ENCODE measurements at places on chromosomes 11 and 22.

- DNase-seq, result no peak
Measured at GRCh38 chr11:1224111-1224490, 1.2 kb downstream of the MUC5B start.

DNA sequence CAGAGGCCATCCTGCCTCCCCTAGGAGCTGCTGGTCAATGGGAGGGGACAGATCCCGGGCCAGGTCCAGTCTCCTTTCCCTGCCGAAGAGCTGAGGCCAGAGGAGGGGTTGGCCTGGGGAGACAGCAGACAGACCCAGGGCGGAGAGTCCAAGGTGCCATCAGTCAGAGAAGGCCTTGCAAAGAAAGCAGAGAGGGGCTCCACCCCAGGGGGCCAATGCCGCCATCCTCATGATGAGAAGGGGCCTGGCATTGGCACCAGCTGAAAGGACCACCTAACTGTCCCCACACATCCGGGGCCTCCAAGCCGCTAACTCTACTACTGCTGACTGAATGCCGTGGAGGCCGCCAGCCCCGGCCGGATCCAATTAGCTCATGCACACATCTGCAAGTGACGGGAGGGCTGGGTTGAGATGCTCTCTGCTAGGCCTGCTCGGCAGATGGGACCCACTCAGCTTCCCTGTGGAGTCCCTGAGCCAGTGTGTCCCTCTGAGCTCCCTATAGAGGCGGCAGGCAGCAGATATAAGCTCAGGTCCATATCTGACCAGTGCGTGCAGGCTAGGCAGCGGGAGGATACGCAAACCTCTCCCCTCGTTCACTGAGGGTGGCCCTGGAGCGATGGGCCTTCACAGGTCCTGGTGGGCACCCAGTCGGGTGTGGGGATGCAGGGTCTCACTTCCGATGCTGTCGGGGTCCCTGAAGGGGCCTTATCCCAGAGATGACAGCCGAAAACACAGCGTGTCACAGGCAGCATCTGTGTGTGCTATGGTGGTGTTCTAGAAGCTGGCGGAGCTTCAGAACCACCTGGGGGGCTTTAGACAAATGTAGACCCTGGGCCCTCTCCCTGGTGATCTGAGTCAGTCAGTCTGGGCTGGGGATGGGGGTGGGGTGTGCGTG, 183.9 kb downstream of the CTTN start:
- no peak for DNase-seq

GRCh38 chr11:24171869-24172268, 325.0 kb upstream of the LUZP2 start:
- no peak for DNase-seq

DNA sequence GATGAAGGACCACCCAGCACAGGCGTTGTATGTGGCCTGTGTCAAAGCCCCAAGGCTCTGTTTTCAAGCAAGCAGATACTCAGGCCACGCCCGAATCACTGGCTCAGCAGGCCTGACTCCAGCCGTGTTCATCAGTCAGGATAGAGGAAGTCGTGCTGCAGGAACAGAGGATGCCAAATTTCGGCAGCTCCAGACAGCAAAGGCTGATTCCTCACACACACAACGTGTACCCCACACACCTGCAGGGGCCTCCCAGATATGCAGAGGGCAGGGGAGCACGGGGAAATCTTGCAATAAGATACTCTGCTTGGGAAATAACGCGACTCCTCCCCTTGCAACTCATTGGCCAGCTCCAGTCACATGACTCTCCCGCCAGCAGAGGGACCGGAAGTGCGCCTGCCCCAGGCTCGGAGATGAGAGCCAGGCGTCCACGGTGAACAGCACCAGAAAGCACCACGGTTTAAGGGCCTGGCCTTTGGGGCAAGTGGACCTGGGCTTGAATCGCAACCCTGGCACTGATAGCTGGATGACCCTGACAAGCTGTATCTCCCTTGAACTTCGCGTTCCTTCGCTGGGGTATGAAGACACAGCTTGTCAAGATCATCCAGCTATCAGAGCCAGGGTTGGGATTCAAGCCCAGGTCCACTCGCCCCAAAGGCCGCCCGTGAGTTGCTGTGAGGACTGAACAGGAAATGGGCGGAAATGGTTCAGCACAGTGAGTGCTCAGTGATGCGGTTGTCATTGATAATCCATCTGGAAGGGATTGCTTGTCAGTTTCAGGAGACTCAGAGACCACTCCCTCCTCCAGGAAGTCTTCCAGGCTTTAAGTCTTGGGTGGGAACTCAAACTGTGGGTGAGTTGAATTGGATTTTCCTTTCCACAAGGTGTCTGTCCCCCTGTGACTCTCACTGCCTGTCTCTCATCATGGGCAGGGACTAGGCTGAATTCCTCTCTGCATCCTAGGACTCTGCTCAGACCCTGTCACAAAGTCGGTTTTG, 88.5 kb downstream of the MYEOV start:
- DNase-seq, result no peak

DNA sequence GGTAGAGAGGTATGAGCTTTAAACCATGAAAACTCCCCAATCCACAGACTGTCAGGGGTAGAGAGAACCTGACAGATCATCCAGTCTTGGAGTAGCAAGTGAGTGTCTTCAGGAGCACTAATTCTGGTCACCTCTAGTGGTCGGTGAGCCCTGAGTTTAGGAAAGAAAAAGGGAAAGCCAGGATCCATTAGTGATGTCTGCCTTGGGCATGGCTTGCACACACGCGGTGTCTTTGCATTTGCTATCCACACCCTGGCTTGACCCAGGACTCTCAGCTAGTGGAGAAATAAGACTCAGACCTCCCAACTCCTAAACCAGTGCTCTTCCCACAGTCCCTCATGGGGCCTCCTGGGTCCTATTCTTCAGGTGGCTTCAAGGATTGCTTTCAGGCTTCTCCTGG, 19.3 kb downstream of the POU2F3 start:
- DNase-seq, result no peak

DNA sequence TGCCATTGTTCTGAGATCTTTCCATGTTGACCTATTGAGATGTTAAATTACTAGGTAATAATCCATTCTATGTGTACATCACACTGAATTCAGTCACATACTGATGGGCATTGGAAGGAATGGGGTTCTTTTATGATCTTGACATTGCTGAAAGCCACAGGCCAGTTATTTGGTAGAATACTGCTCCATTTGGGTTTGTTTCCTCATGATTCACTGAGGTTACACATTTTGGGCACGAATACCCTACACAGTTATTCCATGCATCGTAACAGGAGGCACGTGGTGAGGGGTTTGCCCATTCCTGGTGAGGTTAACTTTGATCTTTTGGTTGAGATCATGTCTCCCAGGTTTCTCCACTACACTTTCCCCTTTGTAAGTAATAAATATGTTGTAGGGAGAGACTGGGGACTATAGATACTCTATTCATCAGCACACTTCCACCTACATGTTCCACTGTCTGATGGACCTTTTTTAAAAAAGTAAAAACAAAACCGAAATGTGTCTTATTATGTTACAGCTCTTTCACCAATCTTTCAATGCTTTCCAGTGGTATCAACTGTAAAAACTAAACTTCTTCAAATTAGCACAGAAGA, 12.0 kb upstream of the FOLR1 start:
- no peak for DNase-seq

GRCh38 chr11:117005758-117006157, 92.5 kb downstream of the SIK3 start:
- DNase-seq, result no peak

DNA sequence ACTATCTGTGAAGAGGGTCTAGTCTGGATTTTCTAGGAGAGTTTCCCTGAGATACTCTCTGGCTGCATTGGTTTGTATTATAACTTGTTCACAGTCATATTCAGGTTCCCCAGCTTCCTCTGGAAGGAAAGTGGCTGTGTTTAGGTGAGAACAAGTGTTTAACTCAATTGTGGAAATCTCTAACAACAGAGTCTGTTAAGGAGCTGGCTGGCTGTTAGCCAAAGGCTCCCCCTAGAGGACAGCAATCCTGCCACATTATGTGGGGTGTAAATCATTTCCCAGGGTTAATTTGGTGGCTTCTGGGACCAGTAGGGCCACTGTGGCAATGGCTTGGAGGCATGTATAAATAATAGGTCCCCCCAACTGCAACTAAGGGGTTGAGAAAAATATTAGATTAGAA, 18.4 kb downstream of the MS4A6E start:
- no peak for DNase-seq

- no peak for DNase-seq
Measured at GRCh38 chr11:128707681-128708080, 13.8 kb downstream of the FLI1 start.

DNA sequence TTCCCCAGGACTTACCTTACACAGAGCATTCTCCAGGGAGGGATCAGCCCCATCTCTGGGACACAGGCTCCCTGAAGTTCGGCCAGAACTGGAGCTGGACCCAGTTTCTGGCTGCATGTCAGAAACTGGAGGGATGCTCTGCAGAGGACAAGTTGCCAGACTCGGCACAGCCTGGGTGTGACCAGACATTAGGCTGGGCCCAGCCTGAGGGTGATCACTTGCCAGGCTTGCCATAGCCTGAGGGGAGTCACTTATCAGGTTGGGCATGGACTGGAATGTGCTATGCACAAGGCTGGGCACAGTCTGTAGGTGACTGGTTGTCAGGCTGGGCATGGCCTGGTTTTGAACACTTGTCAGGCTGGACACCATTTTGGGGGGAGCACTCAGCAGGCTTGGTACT, 30.7 kb upstream of the STK33 start:
- no peak for DNase-seq

GRCh38 chr22:29116397-29117123, 43.7 kb downstream of the KREMEN1 start:
- no peak for DNase-seq

DNA sequence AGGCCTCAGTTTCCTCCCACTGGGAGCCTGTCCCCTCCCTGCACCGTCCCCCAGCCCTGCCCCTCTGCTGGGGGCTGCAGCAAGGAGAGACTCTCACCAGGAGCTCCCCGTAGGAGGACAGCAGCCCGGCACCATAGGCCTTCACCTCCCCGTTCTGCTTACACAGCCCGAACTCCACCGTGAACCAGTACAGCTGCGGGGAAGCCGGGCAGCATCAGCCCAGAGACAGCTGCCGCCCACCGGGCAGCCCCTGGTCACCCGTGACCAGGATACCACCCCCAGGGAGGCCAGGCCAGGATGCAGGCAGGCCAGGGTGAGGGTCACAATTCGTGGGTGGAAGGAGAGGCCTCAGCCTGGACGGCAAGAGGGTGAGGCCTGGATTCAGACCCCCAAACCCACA, 4.6 kb upstream of the INS start:
- no peak for DNase-seq

- DNase-seq, result no peak
Measured at GRCh38 chr11:110371084-110371483, 58.7 kb upstream of the FDX1 start.

DNA sequence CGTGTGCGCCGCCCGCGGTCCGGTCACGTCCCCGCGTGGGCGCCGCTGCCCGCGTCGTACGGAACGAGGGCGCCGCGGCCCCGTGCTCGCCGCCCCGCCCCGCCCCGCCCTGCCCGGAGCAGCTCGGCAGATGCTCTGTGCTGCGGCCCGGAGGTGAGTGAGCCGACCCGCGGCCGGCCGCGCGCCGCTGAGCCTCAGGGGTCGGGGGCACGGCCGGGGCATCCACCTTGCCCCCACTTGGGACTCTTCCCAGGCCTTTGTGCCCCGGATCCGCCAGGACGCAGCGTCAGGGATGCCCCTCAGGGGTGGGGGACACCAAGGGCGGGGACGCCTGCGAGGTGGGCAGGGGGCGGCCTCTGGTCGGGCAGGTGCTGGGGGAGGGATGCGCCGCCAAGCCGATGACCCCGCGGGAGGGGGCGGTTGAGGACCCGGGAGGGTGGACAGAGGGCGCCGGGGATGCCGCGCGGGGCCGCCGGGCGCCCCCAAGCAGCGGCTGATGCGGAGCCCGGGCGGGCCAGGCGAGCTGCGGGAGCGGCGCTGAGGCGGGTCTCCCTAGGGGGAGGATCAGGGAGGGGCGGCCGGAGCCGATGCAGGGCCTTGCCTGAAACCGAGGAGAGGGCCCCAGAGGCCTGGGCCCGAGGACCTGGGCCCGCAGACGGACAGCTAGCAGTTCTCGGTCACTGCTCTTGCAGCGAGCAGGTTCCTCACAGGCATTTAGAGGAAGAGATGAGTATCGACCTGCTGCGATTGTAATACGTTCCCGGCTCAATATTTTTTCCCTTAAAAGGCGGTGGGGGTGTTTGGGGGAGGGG, at the start of gene GNAZ:
Gene GNAZ (plus strand): TSS at position 102 of the 812 bp plus-strand sequence. CDS start 25,177 bp downstream, outside the sequence.
- peak; percentile 75 for DNase-seq
